ENCODE measurements at places on chromosomes 16 and 17.

DNA sequence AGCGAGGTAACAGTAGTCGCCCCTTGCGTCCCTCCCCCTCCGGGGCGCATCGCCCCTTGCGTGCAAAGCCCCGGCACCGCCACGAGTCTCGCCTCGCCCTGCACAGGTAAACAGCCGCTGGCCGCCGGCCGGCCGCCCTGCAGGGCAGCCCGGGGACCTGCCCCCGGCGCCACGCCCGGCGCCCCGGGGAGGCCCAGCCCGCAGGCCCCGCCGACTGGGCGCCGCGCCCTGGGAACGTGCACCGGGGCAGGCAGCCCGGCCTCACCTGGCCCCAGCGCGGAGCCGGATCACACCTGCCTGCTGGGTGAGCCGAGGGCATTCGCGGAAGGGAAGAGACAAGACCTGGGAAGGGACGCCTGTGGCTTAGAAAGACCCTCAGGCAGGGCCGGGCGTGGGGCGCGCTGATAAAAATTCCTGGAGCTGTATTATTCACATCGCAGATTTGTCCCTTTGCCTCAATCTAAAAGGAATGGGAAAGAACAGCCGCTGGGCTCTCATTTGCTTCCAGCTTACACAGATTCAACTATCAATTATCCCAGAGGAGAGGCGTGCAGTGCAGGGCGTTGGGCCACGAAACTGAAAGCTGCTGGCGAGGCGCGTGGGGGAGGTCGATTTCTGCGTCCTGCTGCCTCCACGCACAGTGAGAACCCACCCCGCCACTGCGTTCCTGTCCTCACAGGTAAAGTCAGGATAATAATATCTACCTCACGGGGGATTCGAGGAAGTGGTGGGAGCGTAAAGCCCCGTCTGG lies 451.9 kb downstream of the SLC39A11 start:
- no peak for DNase-seq

- DNase-seq = no peak
Measured at GRCh38 chr17:80860703-80861417, 130.8 kb upstream of the CHMP6 start.

DNA sequence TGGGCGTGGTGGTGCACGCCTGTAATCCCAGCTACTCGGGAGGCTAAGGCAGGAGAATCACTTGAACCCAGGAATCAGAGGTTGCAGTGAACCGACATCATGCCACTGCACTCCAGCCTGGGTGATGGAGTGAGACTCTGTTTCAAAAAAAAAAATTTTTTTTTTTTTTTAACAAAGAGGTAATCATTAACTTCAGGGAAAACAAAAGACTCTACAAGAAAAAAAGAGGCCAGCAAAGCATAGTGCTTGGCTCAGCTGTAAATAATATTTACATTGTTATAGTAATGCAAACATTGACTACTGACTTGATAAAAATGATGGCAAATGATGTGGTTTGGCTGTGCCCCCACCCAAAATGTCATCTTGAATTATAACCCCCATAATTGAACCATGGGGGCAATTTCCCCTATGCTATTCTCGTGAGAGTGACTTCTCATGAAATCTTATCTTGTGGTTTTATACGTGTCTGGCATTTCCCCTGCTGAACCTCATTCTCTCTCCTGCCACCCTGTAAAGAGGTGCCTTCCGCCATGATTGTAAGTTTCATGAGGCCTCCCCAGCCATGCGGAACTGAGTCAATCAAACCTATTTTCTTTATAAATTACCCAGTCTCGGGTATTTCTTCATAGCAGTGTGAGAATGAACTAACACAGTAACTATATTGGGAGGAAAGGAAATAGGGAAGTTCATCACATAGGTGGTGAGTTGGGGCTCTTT lies 12.7 kb upstream of the SSTR2 start:
- DNase-seq = no peak

DNA sequence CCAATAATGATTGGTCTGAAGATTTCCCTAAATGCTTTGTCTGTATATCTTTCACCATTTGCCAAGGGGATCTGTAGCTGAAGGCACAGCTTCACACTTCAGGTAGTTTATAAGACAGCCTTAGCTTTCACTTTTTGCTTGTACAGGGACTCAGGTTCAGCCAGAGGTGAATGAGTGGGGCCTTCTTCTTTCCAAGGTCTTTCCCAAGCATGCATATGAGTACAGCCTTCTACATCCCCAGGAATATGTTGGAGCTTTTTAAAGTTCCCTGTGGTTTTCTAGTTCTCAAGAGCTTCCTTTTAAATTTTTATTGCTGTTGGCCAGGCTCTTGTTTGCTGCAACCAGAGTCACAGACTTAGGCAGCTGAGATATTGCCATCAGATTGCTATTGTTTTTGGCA lies 17.9 kb upstream of the SPDYE4 start:
- no peak for DNase-seq

DNA sequence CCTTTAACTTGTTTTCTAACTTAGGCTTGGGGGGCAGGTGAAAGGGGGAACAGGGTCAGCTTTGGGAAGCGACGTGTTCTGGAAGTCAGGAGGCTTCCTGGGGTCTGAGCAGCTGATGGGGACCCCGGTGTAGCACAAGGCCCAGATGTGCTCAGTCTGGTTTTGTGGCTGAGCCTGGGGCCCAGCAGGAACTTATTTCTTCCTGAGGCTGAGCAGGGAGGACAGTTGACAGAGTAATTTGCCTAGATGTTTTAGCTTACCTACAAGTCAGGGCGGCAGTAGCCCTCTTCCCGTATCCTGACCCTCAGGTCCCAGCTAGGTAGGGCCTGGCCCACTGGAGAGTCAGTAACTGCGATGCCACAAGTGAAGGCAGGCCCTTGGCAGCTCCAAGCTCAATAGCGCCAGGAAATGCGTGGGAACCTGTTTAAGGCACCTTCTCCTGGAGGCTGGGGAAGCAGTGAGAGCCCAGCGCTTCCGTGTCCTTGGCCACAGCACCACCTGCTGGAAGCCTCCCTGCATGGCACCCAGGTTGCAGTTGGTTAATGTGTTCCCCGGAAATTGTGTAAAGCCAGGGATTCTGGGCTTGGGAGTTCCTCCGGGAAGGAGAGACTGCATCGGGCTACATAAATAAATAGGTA lies 5.2 kb downstream of the CCR7 start:
- peak; percentile 96 for DNase-seq

GRCh38 chr17:6986676-6987075 lies 9.2 kb upstream of the ALOX12 start:
- no peak for DNase-seq

DNA sequence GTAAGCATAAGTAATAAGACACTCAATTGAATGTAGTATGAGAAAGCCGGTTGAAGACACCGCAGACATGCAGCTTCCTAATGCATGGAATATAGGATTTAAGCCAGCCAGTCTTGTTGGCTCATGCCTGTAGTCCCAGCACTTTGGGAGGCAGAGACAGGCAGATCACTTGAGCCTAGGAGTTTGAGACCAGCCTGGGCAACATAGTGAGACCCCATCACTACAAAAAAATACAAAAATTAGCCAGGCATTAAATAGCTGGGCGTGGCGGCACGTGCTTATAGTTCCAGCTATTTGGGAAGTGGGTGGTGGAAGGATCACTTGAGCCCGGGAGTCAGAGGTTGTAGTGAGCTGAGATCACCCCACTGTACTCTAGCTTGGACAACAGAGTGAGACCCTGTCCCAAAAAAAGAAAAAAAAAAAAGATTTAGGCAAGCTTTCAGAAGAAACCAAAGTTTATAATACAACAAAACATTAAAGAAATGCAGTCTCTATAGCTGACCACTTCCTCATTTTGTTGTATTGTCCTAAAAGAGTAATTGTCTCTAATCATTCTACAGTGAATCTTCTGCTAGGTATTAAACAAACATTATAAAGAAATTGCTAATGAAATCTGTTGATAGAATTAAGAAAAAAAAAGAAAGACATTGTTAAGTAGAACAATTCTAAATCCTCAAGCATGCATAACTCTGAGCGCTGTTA lies 68.6 kb upstream of the KIFC3 start:
- no peak for DNase-seq
